ENCODE measurements at places on chromosomes 12 and 14.

GRCh38 chr12:53232646-53233461 is 845 bp upstream of the RARG start:
- DNase-seq = no peak

- no peak for DNase-seq
Observed at GRCh38 chr12:77152623-77153193, 87.3 kb upstream of the E2F7 start.

GRCh38 chr14:29817767-29818405 is 109.8 kb downstream of the PRKD1 start:
- DNase-seq = no peak

DNA sequence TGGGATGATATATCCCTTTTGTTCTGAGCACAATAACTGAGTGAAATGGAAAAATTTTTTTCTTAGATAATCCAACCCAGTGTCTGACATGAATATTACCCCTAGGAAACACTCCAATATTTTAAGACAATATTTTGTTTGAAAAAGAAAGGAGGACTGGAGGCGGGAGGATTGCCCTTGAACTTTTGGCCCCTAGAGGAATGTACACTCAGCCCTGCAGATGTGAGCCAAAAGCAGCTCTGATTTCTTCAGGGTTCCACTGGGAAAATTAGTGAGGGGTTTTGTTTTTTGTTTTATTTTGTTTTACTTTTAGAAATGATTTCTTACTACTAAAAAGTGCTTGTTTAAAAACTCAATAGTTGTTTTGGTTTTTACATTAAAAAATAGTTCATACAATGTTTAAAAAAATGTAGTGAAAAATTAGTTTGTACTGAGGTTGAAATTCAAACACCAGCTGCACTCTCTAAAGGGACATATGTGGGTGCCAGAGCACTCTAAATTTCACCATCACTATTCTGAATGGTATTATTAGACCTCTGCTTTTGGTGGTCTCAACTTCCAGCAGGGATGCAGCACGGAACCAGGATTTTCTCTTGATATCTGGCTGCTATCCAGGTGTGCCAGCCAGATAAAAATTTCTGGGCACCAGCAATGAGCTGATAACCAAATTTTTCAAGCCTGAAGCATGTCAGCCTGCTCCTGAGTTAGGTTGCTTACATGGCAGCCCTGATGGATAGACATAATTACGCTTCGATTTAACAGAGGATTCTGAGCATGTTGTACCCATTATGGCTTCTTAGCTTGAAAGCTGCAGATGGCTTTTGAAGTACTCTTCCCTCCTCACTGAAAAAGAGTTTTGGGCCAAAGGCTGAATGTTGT is 141.9 kb downstream of the ANO6 start:
- no peak for DNase-seq

DNA sequence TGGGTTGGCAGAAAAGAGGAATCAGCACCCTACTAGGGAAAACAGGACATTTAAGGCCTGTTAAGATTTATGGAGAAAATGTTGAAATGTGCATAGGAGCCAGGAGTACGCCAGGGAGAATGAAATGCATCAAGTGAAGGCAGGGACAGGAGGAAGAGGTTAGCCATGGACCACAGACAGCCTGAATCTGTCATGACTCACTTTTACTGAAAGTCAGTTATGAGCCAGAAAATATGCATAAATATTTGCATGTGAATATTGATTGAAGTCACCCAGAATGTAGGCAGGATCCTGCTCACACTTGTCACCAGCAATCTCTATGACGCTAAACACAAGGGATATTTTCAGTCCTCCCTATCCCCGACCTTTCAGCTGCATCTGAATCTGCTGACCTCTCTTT is 25.1 kb upstream of the CDK17 start:
- no peak for DNase-seq

- DNase-seq = no peak
Observed at GRCh38 chr12:47079468-47079980, at the start of the genes AMIGO2 and PCED1B. AMIGO2 (minus strand) TSS chr12:47079959; CDS start chr12:47079002, 957 bp downstream. PCED1B (plus strand) TSS chr12:47079621; CDS start chr12:47235064, 155,443 bp downstream.

DNA sequence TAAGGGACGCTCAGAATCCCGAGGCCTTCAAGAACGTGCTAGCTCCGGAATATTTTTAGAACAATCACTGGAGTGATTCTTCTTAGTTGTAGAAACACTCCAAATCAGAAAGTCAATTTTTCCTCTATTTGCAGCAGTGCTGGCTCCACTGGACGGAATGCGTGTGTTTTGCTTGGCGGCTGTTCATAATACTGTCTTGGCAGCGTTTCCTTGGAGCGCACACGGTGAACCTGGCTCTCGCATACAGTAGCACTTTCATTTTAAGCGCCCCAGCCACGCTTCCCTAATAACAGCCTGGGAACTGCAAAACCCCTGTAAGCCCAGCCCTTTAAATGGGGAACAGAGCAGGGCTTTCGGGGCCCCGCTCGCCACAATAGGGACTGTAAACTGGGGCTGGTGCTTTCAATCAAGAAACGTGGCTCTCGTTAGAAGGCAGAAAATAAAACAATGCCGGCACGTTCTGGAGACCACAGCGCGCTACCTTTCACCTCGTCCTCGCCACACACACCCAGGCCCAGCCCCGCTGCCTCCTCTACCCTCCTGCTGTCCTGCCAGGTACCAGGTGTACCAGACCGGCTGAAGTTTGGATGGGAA is 79.9 kb downstream of the BCL11B start:
- no peak for DNase-seq

GRCh38 chr14:68924186-68925158 is 54.6 kb downstream of the ACTN1 start:
- no peak for DNase-seq

DNA sequence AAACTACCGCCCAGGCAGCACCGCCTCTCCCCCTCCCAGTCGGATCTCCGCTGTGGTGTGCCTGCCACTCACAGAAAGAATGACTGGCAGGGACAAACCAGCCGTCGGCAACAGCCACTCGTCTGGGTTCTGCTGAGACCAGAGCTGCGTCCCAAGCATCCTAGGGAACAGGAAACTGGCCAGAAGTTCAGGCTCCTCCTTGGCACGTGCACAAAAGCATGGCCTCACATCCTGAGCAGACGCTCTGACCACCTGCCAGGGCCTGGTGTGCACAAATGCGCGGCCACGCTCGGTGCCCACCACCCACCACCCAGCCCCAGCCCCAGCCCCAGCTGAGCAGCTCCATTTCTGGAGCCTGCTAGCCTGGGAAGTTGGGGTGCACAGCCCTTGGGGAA is 214.8 kb downstream of the DPF3 start:
- no peak for DNase-seq

DNA sequence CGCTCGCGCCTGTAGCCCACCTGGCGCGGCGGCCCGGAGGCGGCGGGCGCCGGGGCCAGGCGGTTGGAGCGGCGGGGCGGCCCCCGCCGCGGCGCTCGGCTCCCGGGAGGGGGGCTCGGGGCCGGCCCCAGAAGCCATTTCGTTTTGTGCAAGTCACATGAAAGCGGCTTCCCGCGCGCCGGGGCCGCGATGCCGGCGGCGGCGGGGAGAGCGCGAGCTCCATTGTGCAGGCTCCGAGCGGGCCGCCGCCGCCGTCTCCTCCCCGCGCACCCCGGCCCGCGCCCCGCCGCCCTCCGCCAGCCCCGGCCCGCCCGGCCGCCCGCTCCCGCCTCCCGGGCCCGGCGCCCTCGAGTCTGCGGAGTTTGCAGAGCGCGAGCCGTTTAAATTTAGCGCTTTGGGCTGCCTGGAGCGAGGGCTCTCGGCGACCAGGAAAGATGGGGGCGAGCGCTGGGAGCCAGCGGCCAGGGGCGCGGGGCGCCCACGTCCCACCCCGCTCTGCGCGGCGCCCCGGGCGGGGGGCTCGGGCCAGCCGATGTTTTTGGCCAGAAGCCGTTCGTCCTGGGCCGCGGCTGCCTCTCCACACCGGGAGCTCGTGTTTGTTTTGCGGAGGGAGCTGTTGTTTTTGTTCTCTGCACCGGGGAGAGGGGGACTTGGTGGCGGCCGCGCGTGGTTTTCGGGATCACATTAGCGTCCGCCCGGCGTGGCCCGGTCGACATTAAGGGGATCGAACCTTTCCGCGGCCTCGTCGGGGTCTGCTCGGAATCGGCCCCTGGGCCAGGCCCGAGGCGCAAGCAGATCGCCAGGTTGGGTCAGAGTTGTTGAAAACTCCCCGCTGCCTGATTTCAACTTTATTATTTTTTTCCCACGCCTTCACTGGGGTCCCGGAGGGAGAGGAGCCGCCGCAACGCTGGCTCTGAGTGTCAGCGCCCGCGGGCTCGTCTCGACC is 982 bp downstream of the BCL7A start:
- no peak for DNase-seq

DNA sequence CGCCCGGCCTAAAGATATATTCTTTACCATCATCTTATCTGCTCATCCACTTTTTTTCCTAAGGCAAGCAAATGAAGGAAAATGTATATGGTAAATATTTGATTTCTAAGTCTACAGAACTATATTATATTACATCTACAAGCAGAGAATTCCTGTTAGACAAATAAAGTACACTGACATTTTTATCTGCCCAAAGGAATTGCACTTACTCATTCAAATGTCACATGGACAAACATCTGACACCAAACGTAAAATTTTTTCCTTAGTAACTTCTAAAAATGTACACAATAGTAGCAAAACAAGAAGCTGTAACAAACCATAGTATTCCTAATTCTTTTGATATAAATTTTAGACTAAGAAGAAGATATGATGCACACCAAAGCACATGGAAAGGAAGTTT is 51.0 kb downstream of the SPPL3 start:
- no peak for DNase-seq

- DNase-seq = no peak
Observed at GRCh38 chr12:5391653-5392052, 40.3 kb upstream of the NTF3 start.

- no peak for DNase-seq
Observed at GRCh38 chr12:7128681-7129286, at the start of gene RBP5. RBP5 (minus strand) TSS chr12:7128889; CDS start chr12:7128775, 114 bp downstream.

- no peak for DNase-seq
Observed at GRCh38 chr12:1174659-1175058, 183.6 kb downstream of the ERC1 start.

DNA sequence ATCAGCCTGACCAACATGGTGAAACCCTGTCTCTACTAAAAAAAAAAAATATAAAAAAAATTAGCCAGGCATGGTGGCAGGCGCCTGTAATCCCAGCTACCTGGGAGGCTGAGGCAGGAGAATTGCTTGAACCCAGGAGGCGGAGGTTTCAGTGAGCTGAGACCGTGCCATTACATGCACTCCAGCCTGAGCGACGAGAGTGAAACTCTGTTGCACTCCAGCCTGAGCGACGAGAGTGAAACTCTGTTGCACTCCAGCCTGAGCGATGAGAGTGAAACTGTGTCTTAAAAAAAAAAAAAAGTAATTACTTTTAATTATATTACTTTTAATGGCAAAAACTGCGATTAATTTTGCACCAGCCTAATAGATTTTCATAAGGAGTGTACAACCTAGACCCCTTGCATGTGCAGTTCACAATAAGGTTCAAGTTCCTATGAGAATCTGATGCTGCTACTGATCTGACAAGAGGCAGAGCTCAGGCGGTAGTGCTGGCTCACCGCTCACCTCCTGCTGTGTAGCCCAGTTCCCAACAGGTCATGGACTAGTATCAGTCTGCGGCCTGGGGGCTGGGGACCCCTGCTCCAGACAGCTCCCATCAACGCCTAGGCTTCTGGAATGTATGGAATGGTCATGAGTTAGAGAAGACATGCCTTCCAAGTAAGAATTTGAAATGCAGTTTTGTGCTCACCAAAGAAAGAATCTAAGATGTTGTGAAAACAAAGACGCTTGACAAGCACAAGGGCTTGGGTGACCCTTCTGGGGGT is 10.1 kb downstream of the LTB4R start:
- no peak for DNase-seq

DNA sequence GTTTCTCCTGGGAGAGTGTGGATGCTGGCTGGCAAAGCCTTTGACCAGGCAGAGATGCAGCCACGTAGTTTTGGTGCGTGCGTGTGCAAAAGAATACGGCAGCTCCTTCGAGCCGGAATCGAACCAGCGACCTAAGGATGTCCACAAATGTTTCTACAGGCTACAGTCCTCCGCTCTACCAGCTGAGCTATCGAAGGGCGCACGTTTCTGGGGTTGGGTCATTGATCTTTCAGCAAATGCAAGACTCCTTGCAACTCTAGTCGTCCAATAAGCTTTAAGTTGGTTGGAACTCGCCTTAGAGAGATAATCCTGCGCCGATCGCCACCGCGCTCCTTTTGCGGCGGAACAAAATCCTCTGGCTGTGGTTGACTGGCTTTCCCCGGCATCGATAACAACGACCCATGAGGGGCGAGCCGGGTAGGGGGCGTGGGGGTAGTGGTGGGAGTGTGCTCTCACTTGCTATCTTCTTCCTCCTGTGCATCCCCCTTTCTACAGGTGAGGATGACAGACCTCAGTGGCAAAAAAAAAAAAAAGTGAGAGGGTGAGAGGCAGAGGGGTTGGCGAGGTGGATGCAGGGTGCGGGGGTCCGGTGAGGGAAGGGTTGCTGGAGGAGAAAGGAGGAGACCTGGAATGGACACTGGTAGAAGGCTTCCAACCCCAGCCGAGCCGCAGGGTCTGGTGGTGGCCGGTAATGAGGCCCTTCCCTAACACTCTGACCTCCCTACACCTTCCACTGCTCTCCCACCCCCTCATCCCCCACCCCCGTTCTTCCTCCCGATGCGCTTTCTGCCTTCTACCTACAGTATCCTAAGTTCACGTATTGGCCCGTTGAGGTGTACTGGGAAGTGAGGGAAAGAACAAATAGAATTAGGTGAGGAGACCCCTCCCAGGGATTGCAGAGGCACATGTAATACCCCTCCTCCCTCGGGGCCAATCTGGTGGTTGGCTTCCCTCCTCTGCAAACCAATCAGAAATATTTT is 11.8 kb upstream of the OR6S1 start:
- DNase-seq = no peak
